Glutamatergic neuron (in vitro differentiated cells): ENCODE measurements at places on chromosomes 16 and 17. TPM values are rescaled to one million over a fixed set of nuclear protein-coding genes. Genes with fewer than 3 reads are reported as not detected.

The DPEP3 gene
- total RNA-seq, result not detected

The ACE gene
- 3.7 TPM for total RNA-seq

The TMIGD1 gene
- total RNA-seq, result not detected

The ADAM11 gene
- total RNA-seq, result 396 TPM

The SDR42E1 gene
- 0.20 TPM for total RNA-seq

The PLA2G10 gene
- total RNA-seq, result not detected

The ITGA2B gene
- 7.1 TPM for total RNA-seq

The MYH3 gene
- 2.1 TPM for total RNA-seq

The KLHL10 gene
- not detected for total RNA-seq

The SEZ6L2 gene
- 176 TPM for total RNA-seq

The PYDC1 gene
- total RNA-seq, result not detected

The CBX4 gene
- total RNA-seq, result 19.3 TPM

The OR2C1 gene
- total RNA-seq, result not detected

The NKD1 gene
- 31.3 TPM for total RNA-seq

The RNF222 gene
- total RNA-seq, result not detected

The RTN4RL1 gene
- 50.3 TPM for total RNA-seq
